Activated CD8-positive, alpha-beta memory T cell treated with anti-CD3 and anti-CD28 coated beads for 1 hour (primary cell): ENCODE measurements at places on chromosomes 7 and 10.

- no peak for DNase-seq
Measured at GRCh38 chr10:114694752-114695151, 36.7 kb upstream of the ABLIM1 start.

DNA sequence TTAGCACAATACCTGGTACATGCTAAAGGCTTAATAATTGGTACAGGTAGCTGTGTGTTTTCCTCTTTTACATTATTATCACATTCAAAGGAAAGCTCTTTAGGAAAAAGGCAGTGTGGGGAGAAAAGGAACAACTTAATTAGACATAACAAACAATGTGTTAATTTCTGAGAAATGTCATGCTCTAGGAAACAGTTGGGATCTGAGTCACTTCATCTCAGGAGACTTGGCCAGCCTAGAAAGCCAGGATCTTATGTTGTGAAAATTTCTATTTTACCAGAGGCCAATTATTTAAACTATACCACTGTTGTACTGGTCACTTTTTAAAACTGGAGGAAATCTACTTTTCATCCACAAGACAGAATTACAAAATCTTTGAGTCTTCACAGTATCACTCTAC is 39.6 kb downstream of the ARMH3 start:
- no peak for DNase-seq

- no peak for DNase-seq
Measured at GRCh38 chr7:118076564-118076963, 107.4 kb upstream of the LSM8 start.

DNA sequence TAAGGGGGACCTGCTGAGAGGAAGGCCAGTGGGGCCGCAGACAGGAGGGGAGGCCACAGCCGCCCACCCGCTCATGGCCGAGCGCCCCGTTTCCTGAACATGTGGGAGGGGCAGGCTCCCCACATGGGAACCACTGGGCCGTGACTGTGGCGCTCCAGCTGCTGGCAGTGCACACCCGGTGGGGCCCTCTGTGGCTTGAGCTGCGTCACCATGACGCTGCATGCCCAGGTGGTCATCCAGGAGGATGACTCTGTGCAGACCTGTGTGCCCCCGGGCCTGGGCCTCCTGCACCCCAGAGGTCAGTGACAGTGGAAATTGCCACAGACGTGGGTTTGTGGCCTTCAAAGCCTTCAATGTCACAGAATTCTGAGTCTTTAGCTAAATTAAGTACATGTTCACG is 85.1 kb downstream of the MGMT start:
- DNase-seq, result no peak

GRCh38 chr7:29107056-29107455 is 39.3 kb downstream of the CPVL start:
- no peak for DNase-seq

DNA sequence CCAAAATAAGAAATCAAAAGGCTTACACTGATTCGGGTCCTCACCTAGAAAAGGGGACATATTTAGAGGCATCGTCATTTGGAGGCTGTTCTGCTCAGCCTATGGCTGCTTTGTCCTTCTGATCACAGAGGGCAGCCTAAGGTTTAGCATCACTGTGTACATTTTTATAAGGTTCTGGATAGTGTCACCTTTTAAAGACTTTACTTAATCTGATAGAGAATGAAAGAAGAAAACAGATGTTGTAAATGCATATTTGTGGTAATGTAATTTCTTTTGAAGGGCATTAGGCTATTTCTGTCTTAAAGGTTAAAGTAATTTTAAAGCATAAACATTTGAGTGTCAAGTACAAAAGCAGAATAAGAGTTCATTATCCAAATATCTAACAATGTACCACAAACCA is 445.3 kb upstream of the LRRN3 start:
- no peak for DNase-seq

GRCh38 chr7:132112657-132113056 is 463.6 kb downstream of the PLXNA4 start:
- DNase-seq, result no peak

GRCh38 chr10:52652431-52653262 is 119.9 kb downstream of the MBL2 start:
- no peak for DNase-seq
